Activated CD4-positive, alpha-beta T cell treated with anti-CD3 and anti-CD28 coated beads, Interleukin-2, Interleukin-4, amounts not matched to agents 100 ng/mL and 50 ng/mL, durations not matched to agents 16 hours and 8 hours (primary cell): ENCODE measurements at places on chromosomes 1 and 21.

DNA sequence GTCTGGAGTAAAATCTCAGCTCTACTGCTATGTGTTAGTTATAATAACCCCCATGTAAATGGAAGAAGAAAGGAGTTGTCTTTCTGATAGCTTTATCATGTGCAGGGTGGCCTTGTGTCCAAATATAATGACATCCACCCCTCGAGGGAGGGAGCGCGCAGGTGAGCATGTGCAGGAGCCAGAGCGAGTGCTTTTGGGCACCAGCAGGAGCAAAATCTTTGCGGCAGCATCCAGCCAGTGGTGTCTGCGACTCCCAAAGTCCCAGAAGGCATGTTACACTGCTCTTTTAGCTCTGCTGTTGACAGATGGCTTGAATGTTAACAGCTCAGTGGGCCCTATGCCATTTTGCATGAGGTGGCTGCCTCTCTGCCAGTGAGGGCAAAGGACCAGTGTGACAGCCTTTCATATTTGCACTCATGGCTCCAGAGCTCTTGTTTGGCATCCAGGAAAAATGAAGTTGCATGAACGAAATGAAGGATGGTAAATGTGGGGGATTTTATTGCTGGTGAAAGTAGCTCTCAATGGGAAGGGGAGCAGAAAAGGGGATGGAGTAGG is 146.7 kb downstream of the HMCN1 start:
- DNase-seq: no peak

- DNase-seq: no peak
Observed at GRCh38 chr1:211915924-211916323, 85.4 kb upstream of the LPGAT1 start.

GRCh38 chr1:168825820-168826219 is 96.8 kb upstream of the DPT start:
- DNase-seq: no peak

- DNase-seq: no peak
Observed at GRCh38 chr1:5551274-5551975, 440.8 kb downstream of the NPHP4 start.

- DNase-seq: no peak
Observed at GRCh38 chr1:79617777-79618176, 611.2 kb upstream of the ADGRL4 start.

DNA sequence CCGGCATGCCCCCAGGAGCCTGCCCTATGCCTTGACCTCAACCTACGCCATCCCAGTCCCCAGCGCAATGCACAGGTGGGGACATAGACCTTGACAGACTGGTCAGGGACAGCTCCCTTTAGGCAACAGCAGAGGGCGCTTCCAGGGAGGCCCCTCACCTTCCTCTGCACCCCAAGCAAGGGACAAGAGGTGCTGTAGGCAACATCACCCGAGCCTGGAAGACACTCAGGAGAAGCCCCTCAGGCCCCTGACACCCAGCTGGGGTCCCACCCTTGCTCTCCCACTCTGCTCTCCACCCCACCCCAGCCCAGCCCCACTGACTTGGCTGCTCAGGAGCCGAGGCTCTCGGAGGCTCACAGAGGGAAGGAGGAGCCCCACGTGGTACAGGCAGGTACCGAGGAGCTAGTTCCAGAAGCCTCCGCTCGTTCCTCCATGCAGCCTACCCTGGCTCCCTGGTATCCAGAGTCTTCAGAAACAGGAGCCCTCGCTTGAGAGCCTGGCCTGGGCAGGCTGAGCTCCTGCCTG is 2.4 kb upstream of the WNT3A start:
- DNase-seq: peak; percentile 27

DNA sequence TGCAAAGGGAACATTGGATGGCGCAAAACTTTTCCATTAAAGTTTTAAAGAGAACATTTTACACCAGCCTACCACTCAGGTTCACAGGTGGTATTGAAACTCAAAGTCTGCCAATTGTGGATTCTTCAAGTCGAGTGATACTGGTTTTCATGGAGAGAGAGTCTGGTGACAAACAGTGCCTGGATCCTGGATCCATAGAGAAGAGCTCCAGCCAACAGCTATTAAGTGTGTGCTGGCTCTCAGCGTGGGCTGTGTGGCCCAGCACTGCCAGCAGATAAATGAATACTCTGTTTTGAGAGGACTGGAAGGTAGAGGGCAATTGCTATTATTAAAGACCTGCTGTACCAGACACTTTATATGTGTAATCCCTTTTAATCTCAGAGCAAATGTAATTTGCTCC is 118.9 kb upstream of the SYT6 start:
- DNase-seq: no peak

DNA sequence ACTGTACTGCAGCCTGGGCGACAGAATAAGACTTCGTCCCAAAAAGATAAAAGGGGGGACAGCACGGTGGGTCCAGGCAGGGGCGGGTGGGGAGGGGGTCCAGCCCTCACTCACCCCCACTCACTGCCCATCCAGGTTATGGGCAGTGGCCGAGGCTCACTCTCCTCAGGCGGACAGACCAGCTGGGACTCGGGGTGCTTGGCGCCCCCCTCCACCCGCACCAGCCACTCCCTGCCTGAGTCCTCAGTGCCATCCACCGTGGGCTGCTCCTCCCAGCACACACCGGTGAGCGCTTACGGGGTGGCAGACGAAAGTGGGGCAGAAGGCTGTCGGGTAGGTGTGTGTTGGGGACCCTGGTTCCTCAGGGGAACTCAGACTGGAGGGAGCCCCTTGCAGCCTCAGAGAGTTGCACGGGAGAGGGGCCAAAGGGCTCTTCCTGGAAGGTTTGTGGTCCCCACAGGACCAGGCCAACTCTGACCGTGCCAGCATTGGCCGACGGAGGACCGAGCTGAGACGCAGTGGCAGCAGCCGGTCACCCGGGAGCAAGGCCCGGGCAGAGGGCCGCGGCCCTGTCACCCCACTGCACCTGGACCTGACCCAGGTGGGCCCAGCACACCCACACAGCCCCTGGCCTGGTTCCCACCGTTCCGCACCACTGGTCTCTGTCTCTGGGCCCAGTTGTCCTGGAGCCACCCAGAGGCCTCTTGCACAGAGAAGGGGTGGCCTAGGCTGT is 6.6 kb downstream of the PLEKHN1 start:
- no peak for DNase-seq

GRCh38 chr1:16724718-16725438 is 15.4 kb upstream of the RNU1-4 start:
- DNase-seq: no peak

DNA sequence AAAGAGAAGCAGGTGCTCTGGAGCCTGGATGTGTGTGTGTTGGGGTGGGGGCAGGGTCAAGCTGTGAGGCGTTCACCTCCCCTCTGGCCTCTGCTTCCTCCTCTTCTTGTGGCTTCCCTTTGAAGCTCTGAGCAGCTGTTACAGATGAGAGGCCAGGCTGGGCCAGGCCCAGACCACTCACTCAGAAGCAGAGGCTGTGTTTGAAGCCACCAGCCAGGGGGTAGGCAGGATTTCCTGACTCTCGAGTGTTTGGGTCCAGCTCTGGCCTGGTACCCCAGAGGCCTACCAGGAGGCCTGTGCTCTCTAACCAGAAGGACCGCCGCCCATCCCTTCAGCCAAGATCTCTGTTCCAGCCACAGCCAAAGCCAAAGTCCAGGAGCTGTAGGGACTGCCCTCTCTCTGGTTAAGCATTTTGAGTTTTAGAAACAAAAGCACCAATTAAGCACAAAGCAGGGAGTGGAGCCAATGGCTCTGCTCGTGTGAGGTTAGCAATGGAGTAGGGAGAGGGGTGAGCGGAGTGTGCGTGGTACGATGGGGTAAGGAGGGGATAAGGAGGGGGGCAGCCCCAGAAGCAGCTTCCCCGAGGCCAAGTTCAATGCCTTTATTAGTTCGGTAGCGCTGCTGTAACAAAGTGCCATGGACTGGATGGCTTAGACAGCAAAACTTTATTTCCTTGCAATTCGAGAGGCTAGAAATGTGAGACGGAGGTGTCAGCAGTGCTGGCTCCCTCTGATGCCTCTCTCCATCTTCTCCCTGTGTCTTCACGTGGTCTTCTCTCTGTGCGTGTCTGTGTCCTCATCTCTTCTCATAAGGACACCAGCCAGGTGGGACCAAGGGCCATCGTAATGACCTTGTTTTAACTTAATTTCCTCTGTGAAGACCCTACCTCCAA is 20.5 kb downstream of the RCSD1 start:
- DNase-seq: no peak

DNA sequence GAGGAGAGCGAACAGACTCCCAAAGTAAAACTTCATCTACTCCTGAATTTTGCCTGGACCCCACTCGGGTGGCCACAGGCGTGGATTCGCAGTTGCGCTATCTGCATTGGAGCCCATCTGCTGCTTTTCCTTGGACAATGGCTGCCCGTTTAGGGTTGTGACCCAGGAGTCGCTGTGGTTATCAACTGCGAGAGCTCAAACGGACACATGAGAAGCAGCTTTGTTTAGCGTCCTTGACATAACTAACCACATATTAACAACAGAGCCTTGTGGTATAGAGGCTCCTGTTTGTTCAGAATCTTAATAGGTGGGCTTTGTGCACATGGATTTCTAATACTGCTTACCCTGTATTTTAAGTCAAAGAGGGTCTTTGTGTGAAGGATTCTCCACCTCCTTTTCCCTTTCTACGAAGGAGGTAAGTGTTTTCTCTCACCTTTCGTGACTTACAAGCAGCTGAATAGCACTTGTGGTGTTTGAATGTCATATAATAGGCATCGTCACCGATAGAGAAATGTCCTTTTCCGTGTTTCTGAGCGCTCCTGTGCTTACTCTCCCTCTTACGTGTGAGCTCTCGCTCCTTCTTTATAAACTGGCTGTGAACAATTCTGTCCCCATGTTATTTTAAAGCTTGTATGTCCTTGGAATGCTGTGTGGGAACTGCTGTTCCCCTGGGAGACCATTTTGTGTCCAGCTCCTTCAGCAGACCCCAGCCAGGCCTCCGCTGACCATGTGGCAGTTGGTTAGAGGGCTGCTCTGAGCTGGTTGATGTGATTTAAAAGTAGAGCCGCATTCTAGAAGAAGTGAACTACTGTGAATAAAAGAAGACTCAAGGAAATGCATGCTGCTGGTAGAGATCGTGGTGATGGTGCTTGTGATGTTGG is 441.4 kb downstream of the RPS6KC1 start:
- DNase-seq: no peak

- no peak for DNase-seq
Observed at GRCh38 chr1:23441446-23442148, 17.0 kb upstream of the TCEA3 start.

GRCh38 chr1:153025797-153026196 is 5.2 kb upstream of the SPRR1B start:
- DNase-seq: no peak

GRCh38 chr1:201916649-201917249 is 28.1 kb downstream of the SHISA4 start:
- DNase-seq: no peak

DNA sequence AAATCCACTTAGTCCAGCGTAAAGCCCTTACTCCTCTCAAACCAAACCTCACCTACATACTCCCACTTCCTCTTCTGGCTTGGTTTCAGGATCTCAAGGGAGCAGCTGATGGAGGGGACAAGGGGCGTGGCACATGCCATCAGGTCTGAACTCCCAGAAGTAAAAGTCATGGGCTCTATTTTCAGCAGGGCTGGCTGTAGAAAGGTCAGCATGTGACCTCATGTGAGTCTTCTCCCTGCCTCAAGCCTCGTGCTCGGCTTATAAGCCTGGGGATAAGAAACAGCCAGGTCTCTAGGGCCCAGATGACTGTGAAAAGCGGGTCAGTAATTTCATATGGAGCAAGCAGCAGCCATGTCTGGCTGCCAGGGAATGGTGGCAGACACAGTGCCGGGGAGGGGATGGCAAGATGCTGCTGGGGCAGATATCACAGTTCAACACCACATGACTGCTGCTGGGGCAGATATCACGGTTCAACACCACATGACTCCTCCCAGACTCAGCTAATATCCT is 227.9 kb downstream of the KCNH1 start:
- no peak for DNase-seq

DNA sequence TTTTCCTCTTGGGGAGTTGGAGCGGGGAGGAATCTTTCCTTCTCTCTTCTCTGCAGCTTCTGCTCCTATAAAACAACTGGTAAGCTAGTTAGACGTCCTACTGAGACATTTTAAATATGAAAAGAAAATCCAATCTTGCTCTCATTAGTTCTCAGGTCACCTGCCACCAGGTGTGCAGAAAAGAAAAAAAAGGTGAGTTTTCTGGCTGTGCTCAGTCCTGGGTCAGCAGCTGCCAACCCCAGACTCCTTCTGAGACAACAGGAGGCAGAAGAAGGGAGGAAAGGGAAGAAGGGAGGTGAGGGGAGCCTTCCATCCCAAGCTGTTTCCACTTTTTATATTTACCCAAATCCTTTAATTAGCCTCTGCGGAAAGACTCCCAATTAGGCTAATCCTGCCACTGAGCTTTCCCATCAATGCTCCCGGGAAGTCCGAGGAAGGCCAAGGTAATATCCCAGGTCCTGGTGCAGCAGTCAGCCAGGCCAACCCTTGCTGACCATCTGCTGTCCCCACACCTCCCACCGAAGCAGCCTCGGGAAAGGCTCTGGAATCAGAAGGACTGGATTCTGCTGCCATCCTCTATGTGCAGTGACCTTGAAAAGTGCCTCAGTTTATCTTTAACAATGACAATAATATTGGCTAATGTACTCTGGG is 33.4 kb downstream of the GLIS1 start:
- DNase-seq: no peak

DNA sequence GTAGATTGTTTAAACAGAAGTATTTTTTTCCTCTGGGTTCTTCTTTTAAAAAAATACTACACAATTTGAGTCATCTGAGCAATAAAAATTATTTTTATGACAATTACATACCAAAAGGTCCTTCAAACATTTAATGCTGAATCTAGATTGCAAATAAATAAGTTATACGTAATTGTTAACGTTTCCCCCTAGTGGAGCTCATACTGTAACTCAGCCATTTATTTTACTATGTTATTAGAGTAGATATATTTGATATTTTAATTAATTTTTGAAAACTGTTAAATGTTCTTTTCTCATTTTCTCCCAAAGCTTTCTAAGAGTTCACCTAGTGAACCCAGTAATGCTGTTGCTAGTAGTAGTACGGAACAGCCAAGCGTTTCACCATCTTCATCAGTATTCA is 33.5 kb downstream of the ZMYM1 start:
- no peak for DNase-seq

GRCh38 chr1:36212782-36213181 is 11.5 kb upstream of the THRAP3 start:
- no peak for DNase-seq

DNA sequence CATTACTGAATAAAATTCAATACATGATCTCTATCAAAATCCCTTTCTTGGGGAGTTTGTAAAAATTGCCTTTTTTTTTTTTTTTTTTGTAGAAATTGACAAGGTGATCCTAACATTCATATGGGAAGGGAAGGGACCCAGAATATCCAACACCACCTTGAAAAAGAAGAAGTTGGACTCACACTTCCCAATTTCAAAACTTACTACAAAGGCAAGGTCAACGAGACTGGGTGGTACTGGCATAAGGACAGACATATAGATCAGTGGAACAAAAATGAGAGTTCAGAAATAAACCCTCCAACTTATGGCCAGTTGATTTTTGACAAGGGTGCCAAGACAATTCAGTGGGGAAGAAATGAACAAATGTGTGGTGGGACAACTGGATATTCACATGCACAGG is 31.4 kb upstream of the CLSTN1 start:
- DNase-seq: no peak

- DNase-seq: no peak
Observed at GRCh38 chr1:118627435-118627834, 360.7 kb downstream of the TBX15 start.

- no peak for DNase-seq
Observed at GRCh38 chr1:20079661-20080305, 9.8 kb downstream of the PLA2G5 start.
